ENCODE measurements at places on chromosomes 5 and 9.

- DNase-seq, result no peak
Observed at GRCh38 chr5:163880302-163880701, 374.9 kb downstream of the MAT2B start.

DNA sequence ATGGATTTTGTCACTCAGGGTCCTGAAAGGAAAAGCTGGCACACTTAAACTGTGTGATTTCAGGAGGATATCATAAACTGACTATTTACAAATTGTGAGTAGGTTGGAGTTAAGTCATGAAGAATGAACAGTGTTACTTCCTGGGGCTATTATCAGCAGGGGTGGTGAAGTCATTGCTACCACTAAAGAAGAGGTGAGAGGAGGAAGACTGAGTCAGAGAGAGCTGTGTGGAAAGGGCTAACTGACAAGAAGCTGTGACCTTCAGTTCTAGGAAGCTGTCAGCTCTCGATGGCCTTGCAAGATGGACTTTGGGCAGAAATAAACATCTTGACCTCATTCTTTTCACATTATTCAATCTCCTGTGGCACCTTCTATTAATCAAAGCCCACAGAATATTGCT is 72.3 kb upstream of the STARD4 start:
- DNase-seq, result no peak

GRCh38 chr9:86280580-86280979 is 1.8 kb downstream of the ISCA1 start:
- DNase-seq, result no peak

- no peak for DNase-seq
Observed at GRCh38 chr9:127966416-127967150, 14.2 kb downstream of the EEIG1 start.

DNA sequence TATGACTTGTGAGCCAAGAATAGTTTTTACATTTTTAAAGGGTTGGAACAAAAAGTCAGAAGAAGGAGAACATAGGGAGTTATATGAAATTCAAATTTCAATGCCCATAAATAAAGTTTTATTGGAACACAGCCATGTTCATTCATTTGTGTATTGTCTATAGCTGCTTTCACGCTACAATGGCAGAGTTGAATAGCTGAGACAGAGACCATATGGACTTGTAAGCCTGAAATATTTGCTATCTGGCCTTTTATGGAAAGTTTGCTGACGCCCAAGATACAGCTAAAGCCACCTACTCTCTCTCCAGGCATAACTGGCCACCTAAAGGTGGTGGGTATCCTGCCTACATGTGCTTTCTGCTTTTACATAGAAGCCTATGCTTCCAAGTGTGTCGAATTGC is 10.9 kb downstream of the DAB2IP start:
- no peak for DNase-seq
